ENCODE measurements at places on chromosomes 7 and 10.

DNA sequence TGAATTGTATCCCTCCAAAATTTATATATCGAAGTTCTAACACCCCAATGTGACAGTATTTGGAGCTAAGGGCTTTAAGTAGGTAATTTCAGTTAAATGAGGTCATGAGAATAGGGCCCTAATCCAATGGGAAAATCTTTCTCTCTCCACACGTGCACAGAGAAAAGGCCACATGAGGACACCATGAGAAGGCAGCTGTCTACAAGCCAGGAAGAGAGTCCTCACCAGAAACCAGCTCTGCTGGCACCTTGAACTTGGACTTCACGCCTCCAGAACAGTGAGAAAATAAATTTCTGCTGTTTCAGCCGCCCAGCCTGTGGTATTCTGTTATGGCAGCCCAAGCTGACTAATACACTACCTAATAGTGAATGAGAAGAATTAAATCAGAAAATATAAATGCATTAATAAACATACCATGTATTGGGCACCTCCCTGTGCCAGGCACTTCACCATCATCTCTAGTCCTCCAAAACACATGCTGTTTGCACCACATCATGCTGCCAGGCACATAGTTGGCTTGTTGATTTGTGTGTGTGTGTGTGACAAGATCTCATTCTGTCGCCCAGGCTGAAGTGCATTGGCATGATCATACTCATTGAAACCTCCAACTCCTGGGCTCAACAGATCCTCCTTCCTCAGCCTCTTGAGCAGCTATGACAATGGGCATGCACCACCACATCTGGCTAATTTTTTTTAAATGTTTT lies 9.1 kb upstream of the TOMM7 start:
- DNase-seq, result no peak

GRCh38 chr10:98186681-98187080 lies 52.2 kb downstream of the R3HCC1L start:
- no peak for DNase-seq

DNA sequence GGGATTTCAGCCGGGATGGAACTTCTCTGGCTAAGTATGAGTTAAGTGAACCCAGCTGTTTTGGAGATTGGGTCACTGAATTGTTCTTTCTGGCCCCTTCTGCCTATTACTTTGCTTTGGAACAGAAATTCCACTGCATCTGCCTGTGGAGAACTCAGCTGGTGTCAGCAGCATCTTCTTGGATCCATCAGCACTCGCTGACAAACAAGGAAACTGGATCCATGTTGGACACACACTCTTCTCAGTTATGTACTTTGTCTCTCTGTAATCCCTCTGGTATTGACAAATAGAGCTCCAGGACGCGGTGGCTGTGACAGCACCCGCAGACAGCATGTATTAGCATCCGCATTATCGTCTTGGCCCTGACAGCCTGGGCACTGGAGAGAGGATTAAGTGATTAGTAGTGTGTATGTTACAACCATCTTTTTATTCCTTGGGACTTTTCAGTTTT lies 73.0 kb upstream of the BMPER start:
- DNase-seq, result no peak

- DNase-seq, result no peak
Observed at GRCh38 chr10:75470901-75471300, 39.5 kb downstream of the LRMDA start.

DNA sequence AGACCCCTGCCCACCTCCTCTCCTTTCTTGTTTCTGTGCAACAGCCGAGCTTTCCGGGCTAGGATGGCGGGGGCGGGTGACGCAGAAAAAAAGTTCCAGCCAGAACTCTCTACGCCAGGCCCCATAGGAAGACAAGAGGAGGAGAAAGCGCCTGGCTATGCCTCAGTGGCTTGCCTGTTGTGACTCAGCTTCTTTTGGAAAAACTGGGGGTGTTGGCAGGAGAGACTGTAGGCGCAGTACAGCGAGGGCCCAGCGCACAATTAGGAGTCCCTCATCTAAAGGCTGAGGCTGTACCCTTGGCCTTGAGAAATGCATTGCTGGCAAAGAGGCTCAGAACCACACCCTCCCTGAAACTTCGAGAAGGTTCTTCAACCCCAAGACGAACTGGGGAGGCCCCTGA lies 28.0 kb upstream of the KPNA7 start:
- no peak for DNase-seq

GRCh38 chr7:34320412-34320811 lies 337.6 kb upstream of the NPSR1 start:
- DNase-seq, result no peak
